Cerebellar cortex (tissue), 1 donor: ENCODE measurements at places on chromosomes 2 and 18.

- DNase-seq: peak; percentile 8
These were observed 2.0 kb upstream of the TRPM8 start for GRCh38 chr2:233915128-233915527.

- no peak for DNase-seq
These were observed 27.8 kb downstream of the MBD5 start for GRCh38 chr2:148048475-148049221.

DNA sequence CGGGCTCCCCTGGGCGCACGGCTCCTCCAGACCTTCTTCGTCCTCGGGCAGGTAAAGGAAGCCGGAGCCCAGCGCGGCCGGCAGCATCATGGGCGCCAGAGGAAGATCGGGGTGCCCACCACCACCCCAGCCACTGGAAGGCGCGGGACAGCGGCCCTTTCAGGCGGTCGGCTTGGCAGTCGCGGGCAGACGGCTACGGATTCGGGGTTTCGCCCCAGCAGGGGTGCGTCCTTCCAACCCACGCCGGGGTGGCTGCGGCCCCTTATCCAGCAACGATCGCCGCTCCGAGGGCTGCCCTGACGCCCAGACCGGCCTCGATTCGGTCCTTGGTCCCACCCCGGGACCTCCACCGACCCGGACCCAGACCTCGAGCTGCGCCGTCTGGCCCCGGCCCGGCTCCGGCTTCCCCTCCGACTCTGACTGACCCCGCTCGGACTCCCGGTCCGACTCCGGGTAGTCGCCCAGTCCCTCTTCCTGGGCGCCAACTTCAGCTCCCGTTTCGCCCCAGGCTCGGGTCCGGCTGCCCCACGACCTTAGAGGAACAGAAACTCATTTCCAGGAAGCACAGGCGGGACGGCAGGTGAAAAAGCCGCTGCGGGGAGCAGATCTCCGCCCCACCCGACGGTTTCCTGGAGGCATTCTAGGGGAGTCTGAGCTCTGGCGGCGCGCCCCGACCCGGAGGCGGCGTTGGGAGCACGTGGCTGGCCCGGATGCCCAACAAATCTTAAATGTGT is 30.2 kb upstream of the SSB start:
- DNase-seq: no peak

DNA sequence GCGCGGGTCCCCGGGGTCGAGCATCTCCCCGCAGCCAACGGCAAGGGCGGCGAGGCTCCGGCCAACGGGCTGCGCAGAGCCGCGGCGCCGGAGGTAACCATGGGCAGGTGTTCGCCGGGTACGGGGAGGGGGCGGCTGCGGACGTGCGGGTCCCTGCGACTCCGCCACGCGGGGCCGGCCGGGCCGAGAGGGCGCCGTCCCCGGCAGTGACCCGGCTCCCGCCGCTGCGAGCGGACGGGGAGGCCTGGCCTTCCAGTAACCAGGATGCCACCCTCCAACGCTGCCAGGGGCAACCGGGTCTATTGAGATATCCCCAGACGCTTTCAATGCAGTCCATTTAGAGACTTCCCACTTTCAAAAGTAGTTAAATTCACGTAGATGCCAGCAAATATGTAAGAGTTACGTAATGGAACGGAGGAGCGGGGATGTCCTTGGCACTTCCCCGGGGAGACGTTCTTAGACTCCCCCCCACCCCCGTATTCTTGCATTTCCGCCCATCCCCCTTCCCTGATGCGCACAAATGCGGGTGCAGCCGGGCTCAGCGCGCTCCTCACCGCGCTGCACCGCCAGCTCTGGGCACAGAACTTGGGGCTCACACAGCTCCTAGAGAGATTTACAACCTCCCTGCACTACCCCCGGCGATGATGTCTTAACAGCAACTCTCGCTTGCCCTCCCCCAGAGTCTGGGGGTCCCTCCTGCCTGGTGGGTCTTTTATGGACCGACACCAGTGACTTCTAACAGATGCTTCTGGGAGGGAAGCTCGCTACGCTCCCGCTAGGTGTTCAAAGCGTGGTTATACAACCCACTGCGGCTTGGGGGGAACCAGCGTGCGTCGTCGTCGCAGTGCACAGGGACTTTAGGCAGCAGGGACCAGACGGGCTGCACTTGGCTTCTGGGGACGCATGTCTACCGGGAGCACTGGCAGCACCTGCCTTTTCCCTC is 657 bp downstream of the SGPP2 start:
- DNase-seq: peak; percentile 71

GRCh38 chr18:35142275-35142615 is 98.6 kb upstream of the ZNF397 start:
- no peak for DNase-seq
